ENCODE measurements at places on chromosomes 5 and 9.

DNA sequence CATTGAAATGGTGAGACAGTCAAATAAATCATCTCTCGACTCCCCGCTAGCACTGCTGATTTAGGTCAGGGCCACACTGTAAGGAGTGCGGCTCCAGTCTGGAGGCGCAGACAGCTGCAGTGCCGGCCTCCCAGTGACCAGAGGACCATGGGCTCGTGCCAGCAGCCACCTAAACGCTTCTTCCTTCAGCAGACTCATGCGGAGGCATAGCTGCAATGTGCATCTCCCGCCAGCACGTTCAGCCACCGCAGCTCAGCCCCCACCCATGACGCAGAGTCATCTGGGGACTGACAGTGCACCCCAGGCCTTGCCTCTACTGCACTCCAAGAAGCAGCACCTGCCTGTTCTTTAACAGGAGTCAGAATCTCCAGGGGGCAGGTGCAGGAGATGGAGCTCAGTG lies 13.6 kb upstream of the MAPK9 start:
- DNase-seq = no peak

GRCh38 chr9:107547772-107548297 lies 58.3 kb upstream of the KLF4 start:
- DNase-seq = no peak

DNA sequence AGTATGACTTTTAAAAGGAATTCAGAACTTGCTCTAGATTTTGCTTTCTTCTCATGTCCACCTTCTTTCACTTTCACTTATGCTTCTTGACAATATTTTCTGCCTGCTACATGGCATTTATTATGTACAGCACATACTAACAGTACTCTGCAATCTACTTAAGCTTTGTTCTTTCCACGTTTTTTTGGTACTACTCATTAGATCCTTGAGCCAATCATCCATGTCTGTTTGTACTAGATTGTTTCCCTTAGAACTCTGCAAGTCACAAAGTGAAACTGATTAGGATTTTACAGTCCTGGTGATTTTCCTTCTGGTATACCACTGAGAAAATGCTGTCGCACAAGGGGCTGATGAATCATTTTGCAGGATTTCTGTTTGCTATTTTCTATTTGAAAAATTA lies 78.3 kb downstream of the PARP8 start:
- DNase-seq = no peak

GRCh38 chr5:31235381-31235780 lies 41.9 kb downstream of the CDH6 start:
- DNase-seq = no peak

DNA sequence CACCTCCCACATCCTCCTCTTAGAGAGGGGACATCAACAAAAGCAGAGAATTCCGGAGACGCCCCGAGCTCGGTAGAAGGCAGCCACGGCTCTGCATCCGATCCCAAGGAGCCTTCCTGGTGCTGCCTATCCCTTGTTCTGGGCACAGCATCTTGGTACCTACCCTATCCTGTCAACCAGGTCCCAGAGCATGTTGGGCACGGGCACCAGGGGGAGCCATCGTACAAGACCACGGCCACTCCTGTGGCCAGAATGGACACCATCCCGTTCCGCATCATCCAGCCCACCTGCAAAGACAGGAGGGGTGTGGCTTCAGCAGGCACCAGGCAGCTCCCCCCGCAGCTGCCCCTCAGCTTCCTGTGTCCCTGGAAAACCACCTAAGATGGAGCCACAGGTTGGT lies 62.7 kb upstream of the ZNF354A start:
- DNase-seq = no peak
